ENCODE measurements at places on chromosomes 12 and 14.

- DNase-seq = no peak
These were observed 3.3 kb downstream of the ETNK1 start for GRCh38 chr12:22628228-22628627.

GRCh38 chr14:68795597-68796417 lies 2.9 kb upstream of the ZFP36L1 start:
- DNase-seq = peak; percentile 47

- no peak for DNase-seq
These were observed 110.6 kb upstream of the AMIGO2 start for GRCh38 chr12:47190271-47190750.

GRCh38 chr14:86203843-86204242 lies 673.9 kb downstream of the FLRT2 start:
- no peak for DNase-seq

GRCh38 chr14:96951511-96951910 lies 154.3 kb downstream of the VRK1 start:
- no peak for DNase-seq

- peak; percentile 33 for DNase-seq
These were observed 30.6 kb upstream of the RPLP0 start for GRCh38 chr12:120231316-120232011.

All from stimulated activated CD8-positive, alpha-beta memory T cell treated with anti-CD3 and anti-CD28 coated beads, Interleukin-15, amount 100 ng/mL, for 24 hours (primary cell).